ENCODE measurements at places on chromosomes 11 and 22.

DNA sequence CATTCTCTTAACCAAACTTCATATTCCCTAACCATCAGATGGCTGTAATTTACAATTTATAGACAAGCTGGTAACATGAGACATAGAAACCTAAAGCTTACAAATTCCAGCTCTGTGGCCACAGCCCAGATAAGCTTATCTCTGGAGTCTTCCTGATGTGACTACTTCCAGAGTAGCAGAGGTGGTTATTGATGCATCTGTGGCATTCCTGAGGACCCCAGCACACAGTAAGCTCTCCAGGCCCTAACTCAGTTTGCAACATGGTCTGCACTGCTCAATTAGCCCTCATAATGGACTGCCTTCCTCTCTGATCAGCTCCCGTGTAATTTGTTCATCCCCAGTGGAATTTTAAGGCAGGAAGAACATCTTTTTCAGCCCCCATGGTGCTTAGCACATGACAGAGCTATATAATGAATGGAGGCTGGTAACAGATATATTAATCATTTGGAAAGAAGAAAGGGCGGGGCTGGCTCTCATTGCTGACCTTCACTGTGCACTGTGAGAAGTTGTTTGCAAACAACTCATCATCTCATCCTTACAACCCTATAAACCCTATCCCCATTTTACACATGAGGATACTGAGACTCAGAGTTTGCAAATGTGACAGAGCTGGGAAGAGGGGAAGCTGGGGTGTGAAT lies 30.1 kb upstream of the KCNJ11 start:
- no peak for DNase-seq

DNA sequence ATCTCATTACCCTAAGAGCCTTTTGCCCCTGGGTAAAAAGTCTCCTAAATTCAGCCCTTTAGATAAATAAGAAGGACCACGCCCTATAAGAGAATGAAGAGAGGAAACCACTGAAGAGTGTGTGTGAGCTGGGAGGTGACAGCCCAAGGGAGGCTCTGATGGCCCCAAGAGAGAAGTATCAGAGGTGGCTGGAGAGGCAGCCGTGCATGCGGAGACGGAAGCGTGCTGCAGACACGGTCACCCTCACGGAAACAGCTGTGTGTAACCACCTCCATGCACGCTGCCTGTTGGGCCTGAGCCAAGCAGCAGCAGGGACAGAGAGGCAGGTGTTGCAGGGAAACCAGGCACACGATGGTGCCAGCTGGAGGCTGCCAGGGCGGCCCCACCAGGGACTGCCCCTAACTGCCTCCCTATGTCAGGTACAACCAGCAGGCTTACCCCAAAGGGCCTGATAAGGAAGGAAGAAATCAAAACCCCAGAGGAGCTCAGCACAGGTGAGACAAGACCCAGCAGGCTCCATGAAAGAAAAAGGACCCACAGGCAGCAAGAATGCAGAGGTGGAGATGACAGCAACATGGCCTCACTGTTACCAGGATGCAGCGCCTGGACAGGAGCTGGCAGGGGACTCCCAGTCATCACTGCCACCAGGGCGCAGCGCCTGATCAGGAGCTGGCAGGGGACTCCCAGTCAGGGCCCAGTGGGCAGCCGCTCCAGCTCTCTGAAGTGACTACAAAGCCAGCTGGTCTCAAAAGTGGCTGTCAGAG lies 7.8 kb downstream of the LARGE2 start:
- no peak for DNase-seq

DNA sequence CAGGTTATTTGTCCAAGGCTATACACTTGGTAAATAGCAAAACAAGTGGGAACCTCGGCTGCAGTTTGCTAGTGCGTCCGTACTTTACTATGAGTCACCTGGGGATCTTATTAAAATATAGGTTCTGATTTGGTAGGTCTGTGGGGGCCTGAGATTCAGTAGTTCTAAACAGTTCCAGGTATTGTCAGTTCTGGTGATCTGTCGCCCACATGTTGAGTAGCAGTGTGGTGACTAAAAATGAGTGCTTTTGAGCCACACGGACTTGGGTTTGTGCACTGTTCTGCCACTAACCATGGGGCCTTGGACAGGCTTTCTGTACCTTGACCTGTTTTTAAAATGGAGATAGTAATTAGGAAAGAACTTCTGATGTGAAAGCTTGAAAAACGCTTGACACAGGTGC lies 15.7 kb downstream of the FBXO7 start:
- DNase-seq: no peak

GRCh38 chr11:6587360-6587953 lies 16.0 kb downstream of the RRP8 start:
- DNase-seq: no peak

GRCh38 chr11:62770778-62771143 lies 435 bp upstream of the TAF6L start:
- no peak for DNase-seq

DNA sequence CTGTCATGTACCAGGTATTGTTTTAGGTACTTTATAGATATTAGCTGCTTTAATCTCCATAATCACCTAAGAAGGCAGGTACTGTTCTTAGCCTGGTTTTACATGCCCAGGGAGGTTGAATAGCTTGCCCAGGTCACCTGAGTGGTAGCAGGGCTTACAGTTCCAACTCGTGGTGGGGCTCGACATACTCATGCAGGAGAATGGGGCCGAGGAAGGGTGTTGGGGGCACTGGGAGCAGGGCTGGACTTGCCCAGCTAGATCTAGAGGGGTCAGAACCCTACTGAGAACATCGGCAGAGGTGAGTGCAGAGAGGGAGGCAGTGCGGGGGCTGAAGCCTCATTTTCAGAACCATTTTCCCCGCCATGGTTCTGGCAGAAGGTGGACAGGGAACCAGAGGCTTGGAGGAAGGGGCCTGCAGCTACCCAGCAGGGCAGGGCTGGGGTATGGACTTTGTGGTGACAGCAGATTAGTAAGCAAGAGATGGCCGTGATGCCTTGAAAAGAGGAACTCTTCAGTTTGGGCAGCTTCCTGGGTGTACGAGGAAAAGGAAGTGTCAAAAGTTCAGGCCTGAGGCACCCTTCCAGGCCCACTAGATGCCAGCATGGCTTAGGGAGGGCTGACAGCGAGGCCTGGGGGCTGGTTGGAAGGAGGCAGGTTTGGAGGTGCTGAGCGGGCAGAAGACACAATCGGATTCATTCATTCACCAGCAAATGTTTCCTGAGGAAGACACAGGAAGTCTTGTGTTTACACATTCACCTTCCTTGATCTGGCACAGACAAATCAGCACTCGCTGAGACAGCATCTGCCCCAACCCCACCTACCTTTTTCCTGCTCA lies 54.7 kb upstream of the LYVE1 start:
- no peak for DNase-seq

- peak; percentile 34 for DNase-seq
These were observed 56.8 kb downstream of the CD6 start for GRCh38 chr11:61028135-61028729.
